Skeletal muscle tissue (tissue), 5 donors: ENCODE measurements at places on chromosomes 2 and 18. TPM values are rescaled to one million over a fixed set of nuclear protein-coding genes. Genes with fewer than 3 reads are reported as not detected.

Gene LIMS4
- 1.0 TPM for total RNA-seq

Gene ELOA2
- not detected for total RNA-seq

Gene GAL3ST2
- total RNA-seq, result not detected

Gene TNFAIP6
- 13.0 TPM for total RNA-seq

Gene NT5C1B
- not detected for total RNA-seq

Gene NR4A2
- 0.52 TPM for total RNA-seq
